ENCODE measurements at places on chromosomes 2 and 18. TPM values are rescaled to one million over a fixed set of nuclear protein-coding genes. Genes with fewer than 3 reads are reported as not detected.

GRCh38 chr2:59259913-59260312 is 1018.8 kb upstream of the FANCL start:
- H3K36me3 ChIP-seq, result no peaks in the 10 kb centered on the region
- no peaks in the 10 kb centered on the region for H3K4me1 ChIP-seq
- no peak overlapping the region for H3K4me3 ChIP-seq

- DNase-seq, result peak; percentile 94
- H3K4me1 ChIP-seq, result peaks cover 12% of the 10 kb centered on the region
- H3K36me3 ChIP-seq, result no peaks in the 10 kb centered on the region
- H3K27ac ChIP-seq, result peak overlapping the region; percentile 53
- no peaks in the 10 kb centered on the region for H3K27me3 ChIP-seq
These were observed 415.3 kb upstream of the VWC2L start for GRCh38 chr2:213995400-213996105.

GRCh38 chr2:620471-621302 is 56.5 kb downstream of the TMEM18 start:
- no peaks in the 10 kb centered on the region for H3K4me1 ChIP-seq
- no peak overlapping the region for H3K4me3 ChIP-seq
- no peak for DNase-seq
- no peaks in the 10 kb centered on the region for H3K36me3 ChIP-seq
- H3K27me3 ChIP-seq, result no peaks in the 10 kb centered on the region

- no peak overlapping the region for H3K27ac ChIP-seq
- DNase-seq, result no peak
These were observed 147.6 kb upstream of the ITGA6 start for GRCh38 chr2:172279813-172280212.

Gene ST8SIA5
- total RNA-seq, result 0.36 TPM

GRCh38 chr2:80126596-80127189 is 177.9 kb downstream of the LRRTM1 start:
- no peaks in the 10 kb centered on the region for H3K36me3 ChIP-seq
- no peaks in the 10 kb centered on the region for H3K27me3 ChIP-seq
- peaks cover 4% of the 10 kb centered on the region for H3K4me1 ChIP-seq
- H3K27ac ChIP-seq, result no peak overlapping the region
- DNase-seq, result peak; percentile 33
- H3K4me3 ChIP-seq, result no peak overlapping the region

DNA sequence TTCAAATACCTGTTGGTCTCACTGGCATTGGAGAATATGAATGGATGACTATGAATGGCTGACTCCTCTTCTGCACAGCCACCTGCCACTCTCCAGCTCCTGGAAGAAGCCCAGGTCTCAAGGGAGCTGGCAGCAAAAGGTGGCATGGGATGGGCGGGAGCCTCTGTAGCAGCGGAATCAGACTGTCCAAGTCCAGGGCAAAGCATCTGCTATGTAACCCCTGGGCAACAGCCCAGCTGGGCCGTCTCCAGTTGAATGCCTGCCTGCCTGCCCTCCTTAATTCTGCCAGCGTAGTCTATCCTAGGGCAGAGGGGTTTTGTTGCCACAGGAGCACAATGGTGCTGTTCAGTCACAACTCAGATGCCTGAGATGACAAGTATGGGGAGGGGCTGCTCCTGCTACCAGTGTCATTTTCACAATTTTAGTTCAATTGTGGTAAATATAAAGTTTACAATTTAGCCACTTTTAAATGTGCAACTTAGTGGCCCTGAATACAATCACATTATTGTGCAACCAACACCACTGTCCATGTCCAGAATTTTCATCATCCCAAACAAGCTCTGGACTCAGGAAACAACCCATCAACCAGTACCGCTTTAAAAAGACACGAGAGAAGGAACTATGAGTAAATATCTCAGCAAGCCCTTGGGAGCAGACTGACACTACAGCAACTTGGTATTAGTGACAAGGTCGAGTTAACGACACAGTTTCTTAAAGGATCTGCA is 115.2 kb downstream of the MYO5B start:
- peaks cover 5% of the 10 kb centered on the region for H3K4me1 ChIP-seq
- H3K27me3 ChIP-seq, result peaks cover 2% of the 10 kb centered on the region
- no peaks in the 10 kb centered on the region for H3K36me3 ChIP-seq
- DNase-seq, result no peak

DNA sequence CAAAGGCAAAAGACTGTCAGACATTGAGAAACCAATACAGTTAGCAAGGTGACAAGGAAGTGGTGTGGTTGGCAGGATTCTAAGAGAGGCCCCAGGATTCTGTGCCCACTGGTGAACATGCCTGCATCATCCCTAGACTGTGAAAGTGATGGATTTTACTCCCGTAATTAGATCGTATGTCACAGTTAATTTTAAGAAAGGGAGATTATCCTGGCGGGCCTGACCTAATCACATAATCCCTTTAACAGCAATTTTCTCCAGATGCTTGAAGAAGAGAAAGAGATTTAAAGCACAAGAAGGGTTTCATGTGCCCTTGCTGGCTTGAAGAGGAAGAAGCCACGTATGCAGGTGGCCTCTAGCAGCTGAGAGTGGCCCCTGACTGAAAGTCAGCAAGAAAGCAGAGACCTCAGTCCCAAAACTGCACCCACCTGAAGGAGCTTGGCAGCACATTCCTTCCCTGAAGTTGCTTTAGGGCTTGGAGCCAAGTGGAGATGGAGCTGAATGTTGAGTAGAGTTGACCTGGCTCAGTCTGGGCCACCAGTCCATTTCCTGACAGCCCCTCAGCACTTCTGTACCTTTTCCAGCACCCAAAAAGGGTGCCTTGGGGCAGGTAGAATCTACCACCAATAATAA is 49.1 kb downstream of the GTF3C3 start:
- H3K36me3 ChIP-seq, result no peaks in the 10 kb centered on the region
- no peaks in the 10 kb centered on the region for H3K27me3 ChIP-seq
- H3K27ac ChIP-seq, result no peak overlapping the region
- DNase-seq, result no peak
- H3K4me1 ChIP-seq, result no peaks in the 10 kb centered on the region
- no peak overlapping the region for H3K4me3 ChIP-seq

GRCh38 chr2:113058411-113058994 is 495 bp upstream of the IL36RN start:
- no peaks in the 10 kb centered on the region for H3K4me1 ChIP-seq
- no peak for DNase-seq

Gene ARHGEF4
- total RNA-seq, result 4.8 TPM

All from astrocyte (in vitro differentiated cells and primary cell).